ENCODE measurements at places on chromosomes 4 and X.

DNA sequence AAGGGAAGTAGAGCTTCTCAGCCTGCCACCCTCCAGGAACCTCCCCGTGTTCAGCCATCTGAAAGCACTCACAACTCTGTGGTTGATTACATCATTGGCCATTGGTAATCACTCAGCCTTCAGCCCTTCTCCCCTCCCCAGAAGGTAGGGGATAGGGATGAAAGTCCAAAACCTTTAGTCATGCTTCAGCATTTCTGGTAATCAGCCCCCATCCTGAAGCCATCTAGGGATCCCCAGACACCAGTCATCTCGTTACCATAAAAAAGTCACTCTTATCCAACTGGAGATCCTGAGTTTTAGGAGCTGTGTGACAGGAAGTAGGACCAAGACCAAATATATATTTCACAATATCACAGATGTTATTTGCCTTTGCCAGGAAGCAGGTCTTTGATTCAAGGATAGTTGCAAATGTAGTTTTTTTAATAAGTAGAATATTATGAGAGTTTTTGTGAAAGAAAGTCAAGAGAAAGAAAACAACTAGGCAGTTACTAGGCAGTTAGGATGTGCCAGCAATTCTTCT, 364.6 kb upstream of the NOCT start:
- no peak for DNase-seq

GRCh38 chr4:148693913-148694649, 251.9 kb upstream of the NR3C2 start:
- DNase-seq, result no peak

- DNase-seq, result no peak
Observed at GRCh38 chr4:105075045-105075444, 71.6 kb upstream of the TET2 start.

GRCh38 chr4:155809835-155810234, 51.0 kb downstream of the GUCY1B1 start:
- DNase-seq, result no peak

DNA sequence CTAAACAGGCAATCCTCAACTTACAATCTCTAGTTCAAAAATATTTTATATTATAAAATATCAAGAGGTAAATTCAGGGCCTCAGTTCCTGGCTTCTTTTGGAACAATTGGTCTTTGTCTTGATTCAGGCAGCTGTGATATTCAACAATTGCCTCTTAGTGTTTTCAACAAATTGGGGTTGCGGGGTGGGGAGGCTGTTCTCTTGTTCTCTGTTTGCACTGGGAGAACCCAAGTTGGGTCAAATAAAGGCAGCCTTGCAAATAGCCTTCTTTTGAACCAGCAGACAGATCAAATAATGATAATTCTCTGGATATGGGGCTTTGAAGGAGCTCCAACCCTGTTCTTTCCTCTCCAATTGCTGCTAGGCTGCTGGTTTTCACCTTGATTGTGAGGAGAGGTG, 142.5 kb downstream of the COL4A5 start:
- DNase-seq, result no peak

DNA sequence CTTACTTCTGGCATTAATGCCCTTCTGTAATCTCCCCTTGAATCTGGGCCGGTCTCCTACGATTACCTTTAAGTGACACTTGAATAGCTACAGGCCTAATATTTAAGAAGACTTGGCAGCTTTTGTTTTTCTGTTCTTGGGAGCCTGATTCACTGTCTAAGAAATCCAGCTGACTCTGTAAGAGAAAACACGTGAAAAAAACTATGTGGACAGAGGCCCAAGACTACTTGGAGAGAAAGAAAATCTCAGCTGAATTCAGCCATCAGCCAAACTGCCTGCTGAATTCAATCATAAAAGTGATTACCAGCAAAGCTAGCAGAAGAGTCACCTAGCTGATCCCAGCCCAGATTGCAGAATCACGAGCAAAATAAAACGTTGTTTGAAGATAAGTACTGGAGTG, 521.2 kb downstream of the MID1IP1 start:
- DNase-seq, result no peak

DNA sequence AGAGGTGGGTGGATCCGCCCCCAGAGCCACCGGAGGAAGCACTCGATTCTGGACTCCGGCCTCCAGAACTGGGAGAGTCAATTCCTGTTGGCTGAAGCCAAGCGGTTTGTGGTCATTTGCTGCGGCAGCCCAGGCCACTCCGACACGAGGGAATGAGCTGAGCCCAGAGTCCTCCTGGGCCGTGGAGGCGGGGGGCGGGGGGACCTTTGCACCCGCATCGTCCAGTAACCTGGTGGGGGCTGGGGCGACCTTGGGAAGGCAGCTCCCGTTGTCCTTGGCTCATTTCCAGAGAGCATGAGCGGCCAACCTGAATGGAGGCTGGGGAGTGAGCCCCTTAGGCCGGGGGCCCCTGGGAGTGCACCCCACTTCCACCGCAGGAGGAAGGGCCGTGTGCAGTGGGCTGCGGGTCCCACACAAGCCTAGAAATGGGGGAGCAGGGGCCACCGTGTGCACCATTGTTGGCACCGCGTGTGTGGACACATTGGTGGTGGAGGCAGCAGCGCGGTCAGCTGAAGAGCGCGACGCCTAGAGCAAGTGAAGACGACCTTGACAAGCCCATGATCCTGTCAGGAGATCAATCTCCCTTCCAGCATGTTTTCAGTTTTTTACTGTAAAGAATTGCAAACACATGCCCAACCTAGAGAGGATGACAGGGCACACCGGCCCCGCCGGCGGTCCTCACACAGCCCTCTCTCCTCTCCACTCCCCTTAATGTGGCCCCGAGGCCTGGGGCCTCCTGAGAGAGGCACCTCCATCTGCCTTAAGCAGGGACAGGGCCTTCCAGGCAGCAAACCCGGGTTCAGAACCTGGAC, 19.9 kb upstream of the DUSP9 start:
- DNase-seq, result no peak

DNA sequence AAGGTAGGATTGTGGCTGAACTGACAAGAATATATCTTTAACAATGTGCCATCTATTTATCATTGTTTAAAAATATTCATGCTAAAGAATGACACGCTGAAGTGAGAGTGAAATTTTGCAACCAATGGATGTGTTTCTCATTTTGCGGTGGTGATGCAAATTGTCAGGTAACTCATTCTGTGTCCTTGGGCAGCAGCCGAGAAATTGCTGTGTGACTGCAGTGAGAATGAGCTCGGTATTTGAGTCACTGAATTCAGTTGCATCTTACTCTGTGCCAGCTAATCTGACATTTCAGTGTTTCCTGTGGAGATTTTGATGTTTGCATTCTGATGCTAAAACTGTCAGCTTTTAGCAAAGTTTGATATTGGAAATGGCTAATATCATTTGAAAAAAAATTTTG, 28.1 kb downstream of the MCUB start:
- peak; percentile 20 for DNase-seq

DNA sequence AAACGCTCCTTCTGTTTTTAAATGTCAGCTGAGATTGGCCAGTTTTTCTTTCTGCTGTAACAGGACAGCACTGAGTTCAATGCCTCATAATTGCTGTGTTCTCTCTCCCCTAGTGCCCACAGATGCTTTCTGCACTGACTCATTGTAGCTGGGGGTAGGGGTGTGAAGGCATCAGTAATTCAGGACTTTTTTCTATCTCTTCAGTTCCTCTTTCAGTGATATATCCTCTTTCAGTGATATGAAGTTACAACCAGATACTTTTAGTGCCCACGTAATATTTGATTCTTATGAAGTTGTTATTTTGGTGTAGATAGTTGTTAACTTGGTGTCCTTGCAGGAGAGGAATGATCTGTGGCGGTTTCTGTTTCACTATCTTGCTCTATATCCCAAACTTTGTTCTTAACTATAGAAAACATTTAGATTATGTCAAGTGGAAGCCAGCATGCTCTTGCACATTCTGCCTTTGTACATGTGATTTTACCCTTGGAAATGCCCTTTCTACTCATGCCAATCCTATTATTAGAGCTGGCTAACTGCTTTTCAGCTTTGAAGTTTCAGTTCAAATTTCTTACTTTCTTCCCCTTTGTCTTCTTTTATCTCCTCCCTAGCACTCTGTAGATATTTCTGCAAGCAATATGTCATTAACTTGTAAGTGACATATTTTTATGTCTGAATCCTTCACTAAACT, 1258.4 kb downstream of the FAM133A start:
- DNase-seq, result no peak

DNA sequence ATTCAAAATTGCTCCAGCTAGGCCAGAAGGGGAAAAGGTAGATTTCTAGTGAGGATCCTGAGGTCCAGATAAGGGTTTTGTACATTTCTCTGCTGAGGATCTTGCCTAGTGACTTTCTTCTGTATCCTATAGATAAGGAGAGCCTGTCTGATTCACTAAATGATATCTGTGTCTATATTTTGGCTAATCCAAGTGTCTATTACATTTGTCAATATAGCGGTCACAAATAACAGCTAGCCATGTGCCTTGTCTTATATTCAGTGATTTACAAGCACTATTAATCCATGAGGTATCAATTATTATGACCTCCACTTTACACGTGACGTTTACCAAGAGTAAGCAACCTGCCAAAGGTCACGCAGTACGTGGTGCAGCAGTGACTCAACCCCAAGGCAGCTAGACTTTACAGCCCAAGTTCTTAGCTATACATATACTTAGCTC, 41.6 kb downstream of the TMEM165 start:
- no peak for DNase-seq

DNA sequence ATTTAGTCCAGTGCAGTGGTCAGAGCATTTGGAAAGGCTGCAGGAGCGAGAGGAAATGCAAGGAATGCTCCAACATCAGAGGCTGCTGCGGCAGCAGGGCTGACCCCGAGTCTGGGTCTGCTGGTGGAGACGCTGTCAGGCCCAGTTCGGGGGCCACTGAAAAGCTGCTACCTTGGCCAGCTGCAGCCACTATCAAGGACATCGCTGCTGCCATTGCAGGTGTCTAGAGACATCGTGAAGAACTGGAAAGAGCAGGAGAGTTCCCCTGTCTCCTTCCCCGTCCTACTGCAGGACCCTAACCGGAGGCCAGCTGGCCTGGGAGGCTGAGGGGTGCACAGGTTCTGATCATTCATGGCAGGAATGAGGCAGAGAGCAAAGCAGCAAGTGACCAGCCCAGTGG, 29.5 kb upstream of the GPR78 start:
- DNase-seq, result no peak

DNA sequence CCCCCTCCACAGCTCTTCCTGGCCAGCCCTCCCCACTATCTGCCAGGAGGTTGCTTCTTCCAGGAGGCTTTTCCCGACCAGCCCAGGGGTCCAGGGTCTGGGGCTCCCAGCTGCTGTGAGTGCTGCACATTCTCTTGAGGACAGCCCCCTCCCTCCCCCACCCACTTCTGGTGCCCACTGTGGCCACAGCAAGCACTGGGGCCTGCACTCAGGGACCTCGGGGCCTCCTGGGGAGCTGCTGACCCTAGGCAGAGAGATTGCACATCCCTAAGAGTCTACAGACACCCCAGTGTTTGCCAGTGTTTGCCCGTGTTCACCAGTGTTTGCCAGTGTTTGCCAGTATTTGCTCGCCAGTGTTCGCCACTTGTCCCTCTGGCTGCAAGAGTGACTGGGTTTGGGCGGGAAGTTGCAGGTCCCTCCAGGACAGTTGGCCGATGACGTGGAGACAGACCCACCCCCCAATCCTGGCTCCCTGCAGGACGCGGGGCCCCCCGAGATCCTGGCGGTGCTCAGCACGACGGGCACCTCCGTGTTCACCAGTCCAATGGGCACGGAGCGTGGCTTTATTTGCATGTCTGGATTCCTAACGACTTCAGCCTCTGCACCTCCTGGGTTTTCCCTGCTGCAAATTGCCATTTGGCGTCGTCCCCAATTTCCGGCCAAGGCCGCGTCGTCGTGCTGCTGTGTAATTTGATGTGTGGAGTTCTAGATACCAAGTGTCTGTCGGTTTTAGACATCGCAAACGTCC, 87.5 kb upstream of the NKX1-1 start:
- DNase-seq, result no peak

DNA sequence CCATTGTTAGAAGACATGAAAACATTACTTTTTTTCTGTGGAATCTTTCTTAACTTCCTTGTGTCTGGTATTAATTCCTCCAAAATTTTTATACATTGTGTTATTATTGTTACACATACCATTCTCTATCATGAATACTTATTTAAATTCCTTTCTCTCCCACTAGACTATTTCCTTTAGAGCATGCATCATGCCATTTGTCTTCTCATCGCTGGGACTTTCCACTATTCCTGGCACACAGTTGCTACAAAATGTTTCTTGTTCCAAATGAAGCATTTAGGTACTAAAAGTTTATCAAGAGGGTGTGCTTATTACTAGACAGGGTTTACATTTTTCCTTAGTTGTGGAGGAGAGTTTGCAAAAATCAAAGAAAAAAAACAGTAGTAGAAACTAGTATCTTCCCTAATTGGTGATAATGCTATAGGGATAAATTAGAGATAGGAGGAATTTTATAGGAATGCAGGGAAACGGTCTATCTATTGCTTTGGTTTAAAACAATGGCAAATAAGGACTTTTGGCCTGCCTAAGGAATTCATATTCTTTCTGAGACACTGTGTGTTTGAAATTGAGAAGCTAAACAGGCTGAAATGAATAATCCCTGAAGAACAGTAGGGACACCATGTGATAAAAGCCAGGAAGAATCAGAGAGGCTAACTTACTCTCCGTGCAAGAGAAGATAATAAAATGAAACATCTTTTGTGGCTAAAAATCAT, 187.5 kb upstream of the TBC1D9 start:
- DNase-seq, result no peak

DNA sequence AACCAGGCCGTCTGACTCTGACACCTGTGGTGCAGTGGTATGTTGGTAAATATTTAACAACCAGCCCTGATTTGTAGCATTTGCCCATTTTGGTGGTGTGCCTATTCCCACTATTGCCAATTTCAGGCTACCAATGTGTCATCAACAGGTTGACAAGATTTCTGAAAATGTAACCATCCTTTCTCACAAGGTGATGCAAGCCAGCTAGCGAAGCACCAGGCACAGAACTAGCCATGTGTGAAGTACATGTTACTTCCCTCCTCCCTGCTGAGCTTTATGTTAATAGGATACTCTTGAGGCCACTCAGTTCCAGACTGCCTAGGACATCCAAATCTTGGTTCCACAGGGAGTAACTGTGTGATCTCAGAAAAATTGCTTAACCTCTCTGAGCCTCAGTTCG, 7.2 kb upstream of the MAMLD1 start:
- DNase-seq, result no peak

DNA sequence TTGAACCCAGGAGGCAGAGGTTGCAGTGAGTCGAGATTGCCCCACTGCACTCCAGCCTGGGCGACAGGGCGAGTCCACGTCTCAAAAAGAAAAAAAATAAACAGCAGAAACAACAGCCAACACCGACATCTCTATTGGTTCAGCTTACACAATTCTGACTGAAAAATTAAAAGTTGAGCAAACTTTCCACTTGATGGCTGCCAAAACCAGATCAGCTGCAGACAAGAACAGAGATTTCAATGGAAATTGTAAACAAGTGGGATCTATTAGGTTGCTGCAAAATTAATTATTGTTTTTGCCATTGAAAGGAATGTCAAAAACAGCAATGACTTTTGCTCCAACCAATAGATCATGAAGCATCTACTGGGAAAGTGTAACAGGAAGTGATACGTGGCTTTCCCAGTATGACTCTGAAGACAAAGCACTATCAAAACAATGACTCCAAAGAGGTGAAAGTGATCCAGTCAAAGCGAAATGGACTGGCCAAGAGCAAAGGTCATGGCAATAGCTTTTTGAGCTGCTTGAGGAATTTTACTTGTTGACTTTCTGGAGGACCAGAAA, 26.3 kb downstream of the UPF3B start:
- DNase-seq, result no peak

Measured in CD4-positive, alpha-beta T cell (primary cell).